Activated B cell treated with CpG ODN at 0.5 μM for 24 hours (primary cell): ENCODE measurements at places on chromosomes 7 and 10. TPM values are rescaled to one million over a fixed set of nuclear protein-coding genes. Genes with fewer than 3 reads are reported as not detected.

GRCh38 chr10:73802276-73802991 lies 9.0 kb downstream of the NDST2 start:
- DNase-seq: no peak

DNA sequence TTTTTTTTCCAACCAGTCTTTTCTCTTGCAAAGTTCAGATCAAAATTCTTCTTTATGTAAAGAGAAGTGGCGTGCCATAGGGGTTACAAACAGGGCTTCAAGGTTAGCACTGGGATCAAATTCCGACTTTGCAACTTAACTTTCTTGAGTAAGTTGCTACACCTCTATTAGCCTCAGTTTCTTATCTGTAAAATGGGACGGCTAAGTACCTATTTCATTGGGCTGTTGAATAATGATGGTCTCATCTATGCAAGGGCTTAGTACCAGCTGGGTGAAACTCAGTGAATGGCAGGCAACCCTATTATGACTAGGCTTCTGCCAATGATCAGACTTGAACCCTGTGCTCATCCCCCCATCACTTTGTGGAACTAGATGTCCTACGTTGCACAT lies 33.9 kb downstream of the ITPRIP start:
- DNase-seq: no peak

TRIM73 gene
- total RNA-seq: 4.0 and 5.7 TPM in 2 replicates

ABCF2 gene
- total RNA-seq: 47.3 and 52.4 TPM in 2 replicates

TACC2 gene
- total RNA-seq: not detected in 2 replicates

DNA sequence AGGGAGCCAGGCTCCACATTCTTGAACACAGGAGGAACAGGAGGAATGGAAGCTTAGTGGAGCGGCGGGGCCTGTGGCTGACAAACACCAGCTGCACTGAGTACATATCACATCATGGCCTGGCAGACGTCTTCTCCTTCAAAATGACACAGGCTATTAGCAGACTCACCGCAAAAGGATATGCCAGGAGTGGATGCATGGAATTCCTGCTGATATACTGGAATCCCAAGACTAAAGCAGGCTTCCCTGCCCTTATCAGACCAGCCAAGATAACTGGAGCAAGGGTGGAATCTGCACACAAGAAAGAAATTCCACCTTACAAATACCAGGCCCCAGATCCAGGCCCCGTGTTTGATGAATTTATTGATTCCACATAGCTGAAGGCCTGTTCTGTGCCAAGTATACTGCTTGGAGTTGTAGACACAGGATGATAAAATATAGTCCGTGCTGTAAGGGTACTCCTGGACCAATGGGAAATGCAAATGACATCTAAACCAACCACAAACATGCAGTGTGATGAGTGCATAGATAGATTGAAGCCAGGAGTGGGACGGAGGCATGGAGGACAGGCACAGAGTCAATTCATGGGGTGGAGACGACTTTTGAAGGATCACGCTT lies 480.5 kb upstream of the ZMIZ1 start:
- no peak for DNase-seq

PRSS2 gene
- not detected in 2 replicates for total RNA-seq
